ENCODE measurements at places on chromosomes 4 and X.

GRCh38 chrX:43467608-43468234 lies 188.4 kb upstream of the MAOA start:
- DNase-seq: no peak

GRCh38 chr4:36651253-36651652 lies 369.8 kb downstream of the DTHD1 start:
- DNase-seq: peak; percentile 12

- DNase-seq: no peak
These were observed 29.6 kb downstream of the PHOX2B start for GRCh38 chr4:41718907-41719306.

DNA sequence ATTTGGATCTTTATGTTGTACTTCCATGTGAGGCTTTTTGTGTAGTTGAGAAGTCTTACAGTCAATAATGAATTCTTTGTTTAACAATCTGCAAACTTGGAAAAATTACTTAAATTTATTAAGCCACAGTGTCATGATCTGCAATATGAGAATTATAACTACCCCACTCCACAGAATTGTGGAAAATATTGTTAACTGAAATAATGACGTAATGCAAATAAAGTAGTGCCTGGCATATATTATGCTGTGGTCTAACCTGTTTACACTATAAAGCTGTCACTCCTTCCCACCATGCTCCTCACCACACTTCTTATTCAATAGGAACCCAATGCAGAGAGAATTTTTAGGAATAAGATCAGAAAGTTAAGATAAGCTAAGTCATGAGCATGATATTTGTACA lies 632.1 kb upstream of the GALNTL6 start:
- no peak for DNase-seq

DNA sequence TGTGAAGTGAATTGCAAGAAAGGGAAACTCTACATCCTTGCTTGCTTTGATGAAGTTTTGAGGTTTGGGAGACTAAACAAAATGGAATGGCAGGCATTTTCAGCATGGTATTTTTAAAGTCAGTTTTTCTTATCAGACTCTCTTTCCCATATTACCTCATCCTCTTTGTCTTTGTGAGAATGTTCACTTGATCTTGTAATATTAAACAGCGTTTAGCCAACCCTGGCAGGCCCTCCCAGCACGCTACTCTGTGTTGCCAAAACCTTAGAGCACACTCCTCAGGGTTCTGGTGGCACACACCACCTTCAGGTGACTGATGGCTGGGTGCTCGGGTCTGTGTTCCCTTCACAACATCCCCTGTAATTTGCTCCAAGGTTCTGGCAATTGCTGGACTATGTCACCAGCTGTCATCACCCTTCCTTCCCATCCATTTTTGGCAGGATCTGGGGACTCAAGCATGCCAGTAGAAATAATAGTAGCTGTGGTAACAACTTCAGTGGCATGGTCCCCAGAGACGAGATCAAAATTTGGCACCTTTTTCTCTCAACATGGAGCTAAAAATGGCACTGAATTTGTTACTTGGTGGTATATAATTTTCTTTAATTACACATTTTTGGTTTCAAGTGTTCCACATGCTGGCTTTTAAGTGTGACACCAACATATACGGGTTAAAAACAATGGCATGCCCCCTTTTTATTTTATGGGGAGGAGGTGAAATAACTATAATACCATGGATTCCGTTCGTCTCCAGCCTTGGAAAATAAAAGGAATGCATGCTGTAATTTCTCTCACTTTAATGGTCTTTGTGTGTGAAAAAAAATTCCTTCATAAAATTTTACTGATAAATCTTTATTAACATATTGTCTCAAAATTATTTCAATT lies 273.1 kb downstream of the DCTD start:
- DNase-seq: no peak

GRCh38 chr4:32268863-32269262 lies 1548.7 kb downstream of the PCDH7 start:
- no peak for DNase-seq

GRCh38 chr4:104743215-104743653 lies 248.5 kb upstream of the CXXC4 start:
- no peak for DNase-seq

DNA sequence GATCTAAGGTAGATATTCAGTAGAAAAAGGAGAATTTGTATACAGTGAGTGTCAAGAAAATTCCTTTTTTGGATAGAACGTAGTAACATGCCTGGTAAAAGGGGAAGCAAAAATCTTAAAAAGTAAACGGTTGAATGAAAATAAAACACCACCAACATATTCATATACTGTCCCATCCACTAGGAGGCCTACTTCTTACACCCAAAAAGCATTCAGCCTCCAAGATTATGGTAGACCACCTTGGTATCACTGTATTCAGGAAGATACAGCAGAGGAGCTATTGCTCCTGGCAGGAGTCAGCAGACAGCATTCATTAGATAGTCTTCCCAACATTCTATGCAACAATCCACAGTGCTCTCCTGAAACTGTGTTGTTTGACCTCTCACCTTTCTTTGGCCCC lies 274.6 kb upstream of the MAGEB2 start:
- no peak for DNase-seq

DNA sequence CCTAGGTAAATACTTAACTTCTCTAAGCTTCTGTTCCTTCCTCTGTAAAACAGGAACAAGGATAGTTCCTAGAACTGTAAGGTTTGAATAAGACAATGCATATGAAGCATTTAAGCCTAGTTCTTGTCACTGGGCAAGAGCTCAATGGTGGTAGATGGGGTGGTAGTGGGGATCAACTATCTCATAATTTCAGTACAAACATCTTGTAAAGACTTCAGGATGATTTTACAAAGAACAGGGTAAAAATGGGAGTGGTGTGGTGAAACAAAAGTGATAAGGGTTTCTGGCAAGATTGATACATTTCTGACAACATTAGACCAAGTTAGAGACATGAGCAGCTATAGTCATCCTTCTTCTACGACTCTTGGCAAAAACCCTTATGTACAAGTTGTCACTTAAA lies 137.8 kb downstream of the SCFD2 start:
- DNase-seq: no peak

GRCh38 chr4:142440093-142440492 lies 406.0 kb downstream of the INPP4B start:
- DNase-seq: no peak

- no peak for DNase-seq
These were observed 159.1 kb upstream of the LEF1 start for GRCh38 chr4:108327642-108328382.

GRCh38 chr4:6350646-6351045 lies 81.0 kb downstream of the WFS1 start:
- DNase-seq: no peak

DNA sequence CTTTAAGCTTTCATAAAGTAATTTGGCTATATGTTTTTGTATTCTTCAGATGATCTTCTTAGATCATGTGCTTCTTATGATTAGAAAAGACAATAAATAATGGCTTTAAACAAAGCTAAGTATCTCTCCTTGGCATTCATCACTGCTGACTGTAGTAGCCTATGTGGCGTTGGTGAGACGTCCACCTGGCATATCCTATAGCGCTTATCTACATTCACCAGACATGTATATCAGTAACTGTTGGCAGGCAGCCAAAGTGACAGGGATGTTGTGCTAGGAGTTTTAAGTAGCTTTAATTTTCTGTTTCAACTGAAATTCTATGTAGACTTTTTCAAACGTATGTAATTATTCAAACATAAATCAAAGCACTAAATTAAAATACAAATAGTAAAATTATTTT lies 276.4 kb downstream of the IL15 start:
- no peak for DNase-seq

DNA sequence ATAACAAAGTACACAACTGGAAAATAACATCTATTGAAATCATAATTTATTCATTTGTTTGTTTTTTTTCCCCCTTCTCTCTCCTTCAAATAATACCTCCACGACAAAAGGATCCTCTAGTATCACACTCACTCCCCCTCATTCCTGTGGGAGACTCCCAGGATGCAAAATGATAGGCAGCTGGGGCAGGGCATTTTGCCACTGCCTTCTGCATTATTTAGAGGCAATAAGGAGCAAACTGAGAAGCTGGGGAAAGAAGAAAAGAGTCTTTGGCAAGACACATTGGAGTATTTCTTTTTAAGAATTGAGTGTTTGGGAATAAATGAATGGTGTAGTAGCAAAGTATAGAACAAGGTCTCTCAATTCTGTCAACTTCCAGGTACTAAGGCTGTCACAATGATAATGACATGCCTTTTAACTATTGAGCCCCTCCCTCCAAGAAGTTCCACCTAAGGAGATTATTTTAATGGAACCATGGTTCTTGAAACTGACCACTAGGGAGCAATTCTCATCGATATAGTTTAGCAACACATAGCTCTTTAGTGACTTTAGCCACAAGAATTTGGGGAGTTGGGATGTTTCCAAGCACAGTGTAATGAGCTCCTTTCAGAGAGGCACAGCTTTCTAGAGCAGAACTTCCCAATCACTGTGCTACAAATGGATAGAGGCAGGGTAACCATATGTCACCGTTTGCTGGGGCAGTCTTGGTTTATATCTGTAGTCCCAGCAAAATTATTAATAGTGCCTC lies 303.3 kb downstream of the FRMPD4 start:
- no peak for DNase-seq

DNA sequence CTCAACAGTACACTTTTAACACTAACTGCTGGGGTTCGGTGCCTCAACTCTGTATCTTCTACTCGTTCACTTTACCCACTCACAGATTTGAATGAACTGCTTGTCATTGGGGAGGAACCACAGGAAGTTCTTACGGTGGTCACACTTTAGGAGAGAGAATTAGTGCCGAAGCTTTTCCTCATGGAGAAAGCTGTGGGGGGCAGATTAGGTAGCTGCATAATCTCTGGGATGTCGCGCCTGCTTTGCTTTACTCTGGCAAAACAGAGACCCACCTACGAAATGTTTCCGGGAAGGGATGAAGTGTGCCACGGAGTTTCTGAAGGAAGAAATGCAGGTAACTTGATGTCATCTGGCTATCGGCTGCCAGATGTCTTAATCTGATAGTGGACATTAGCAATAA lies 949.7 kb upstream of the TENM3 start:
- DNase-seq: no peak

DNA sequence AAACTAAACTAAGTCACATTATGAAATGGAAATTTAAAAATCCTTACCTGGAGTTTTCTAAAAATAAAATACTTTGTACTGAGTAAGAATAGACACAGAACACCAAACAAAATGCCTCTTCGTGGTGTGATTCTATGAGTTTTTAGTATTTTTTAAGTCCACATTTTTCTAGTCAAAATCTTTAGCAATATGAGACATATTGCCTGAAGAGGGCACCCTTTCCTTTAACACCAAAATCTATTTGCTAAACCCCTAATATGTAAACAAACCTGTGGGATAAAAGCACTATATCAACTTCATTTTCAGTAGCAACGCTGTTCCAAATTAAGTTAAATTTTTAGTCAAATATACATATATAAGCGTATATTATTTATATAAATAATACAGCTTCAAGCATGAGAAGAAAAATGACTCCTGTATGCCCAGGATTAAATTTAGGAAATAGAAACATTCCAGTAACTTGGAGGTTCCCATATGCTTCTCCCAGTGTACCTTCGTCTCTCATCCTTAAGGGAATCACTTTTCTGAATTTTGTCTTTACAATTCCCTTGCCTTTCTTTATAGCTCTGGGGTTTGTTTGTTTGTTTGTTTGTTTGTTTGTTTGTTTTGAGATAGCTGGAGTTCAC lies 23.0 kb upstream of the PGM2 start:
- DNase-seq: no peak

GRCh38 chrX:134753718-134754008 lies 95.4 kb upstream of the PLAC1 start:
- no peak for DNase-seq

DNA sequence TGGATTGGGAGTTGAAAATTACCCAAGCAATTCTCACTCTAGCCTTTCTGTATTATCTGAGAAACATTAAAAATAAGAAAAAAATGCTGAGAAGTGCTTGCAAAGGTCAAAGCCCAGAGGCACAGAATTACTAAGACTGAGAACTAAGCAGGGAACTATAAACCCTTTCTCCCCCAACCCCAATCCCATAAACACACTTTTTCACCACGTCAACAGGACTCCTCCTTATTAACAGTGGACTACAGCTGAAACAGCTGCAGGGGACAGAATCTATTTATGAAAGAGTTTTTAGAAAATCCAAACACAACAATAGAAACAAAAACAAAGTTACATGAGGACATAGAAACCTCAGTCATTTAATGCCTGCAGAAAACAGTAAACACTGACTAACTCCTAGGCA lies 984.1 kb downstream of the TRAM1L1 start:
- no peak for DNase-seq

- no peak for DNase-seq
These were observed 17.8 kb upstream of the LRCH2 start for GRCh38 chrX:115251458-115252233.

- no peak for DNase-seq
These were observed 168.8 kb upstream of the FAM47A start for GRCh38 chrX:34300871-34301270.

DNA sequence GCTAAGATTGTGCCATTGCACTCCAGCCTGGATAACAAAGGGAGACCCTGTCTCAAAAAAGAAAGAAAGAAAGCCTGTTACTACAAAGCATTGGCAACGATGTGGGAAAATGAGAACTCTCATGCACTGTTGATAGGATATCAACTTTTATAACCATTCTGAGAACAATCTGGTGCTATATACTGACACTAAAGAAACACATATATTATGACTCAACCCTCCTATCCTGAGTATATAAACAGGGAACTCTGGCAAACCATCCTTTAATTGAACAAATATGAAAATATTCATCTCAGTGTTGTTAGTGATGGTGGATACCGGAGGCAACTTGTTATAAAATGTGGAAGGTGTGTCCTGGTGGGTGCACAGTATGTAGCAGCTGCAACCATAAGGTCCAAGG lies 53.0 kb upstream of the SOD3 start:
- no peak for DNase-seq

DNA sequence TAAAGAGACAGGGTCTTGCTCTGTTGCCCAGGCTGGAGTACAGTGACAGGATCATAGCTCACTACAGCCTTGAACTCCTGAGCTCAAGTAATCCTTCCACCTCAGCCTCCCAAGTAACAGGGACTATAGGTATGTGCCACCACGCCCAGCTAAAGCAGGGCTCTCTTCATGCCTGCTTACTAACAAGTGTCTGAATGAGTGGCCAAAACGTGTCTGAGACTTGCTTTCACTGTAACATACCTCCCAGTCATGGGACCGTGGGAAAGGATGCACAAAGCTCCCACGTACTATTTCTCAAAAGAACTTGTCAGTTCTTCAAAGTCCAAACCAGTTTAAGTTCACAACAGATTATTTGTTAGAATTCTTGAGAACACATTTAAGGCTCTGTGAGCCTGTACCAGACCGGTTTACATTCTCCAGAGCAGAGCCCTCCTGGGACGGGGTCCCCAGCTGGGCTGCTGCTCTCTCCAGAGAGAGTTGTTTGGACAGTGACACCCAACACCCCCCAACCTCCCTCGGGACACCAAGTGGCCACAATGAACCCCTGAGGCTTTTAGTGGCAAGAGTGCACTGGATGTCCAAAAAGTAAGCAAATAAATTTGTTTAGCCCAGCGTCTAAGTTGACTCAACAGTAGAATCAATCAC lies 24.1 kb downstream of the SH3KBP1 start:
- no peak for DNase-seq

GRCh38 chrX:40013266-40014195 lies 84.2 kb downstream of the BCOR start:
- DNase-seq: no peak
